ENCODE measurements at places on chromosomes 6 and 20.

DNA sequence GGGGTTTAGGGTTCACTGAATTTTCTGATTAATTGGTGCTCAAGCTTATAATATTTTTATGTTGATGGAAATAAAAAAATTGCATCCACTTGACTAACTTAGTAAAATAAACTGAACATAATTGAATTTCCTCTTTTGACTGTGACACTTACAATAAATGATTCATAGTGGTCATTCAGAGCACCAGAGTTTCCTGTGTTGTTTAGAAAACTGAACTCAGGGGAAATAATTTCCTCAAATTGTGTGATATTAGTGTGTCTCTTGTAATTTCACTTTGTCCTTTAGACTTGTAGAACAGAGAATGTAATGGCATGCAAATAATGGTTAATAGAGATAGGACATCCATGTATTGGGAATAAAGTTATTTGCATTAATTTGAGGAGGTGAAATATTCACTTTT, 319.7 kb upstream of the MAN1A1 start:
- DNase-seq, result no peak

GRCh38 chr6:10465629-10466499, 51.0 kb upstream of the TFAP2A start:
- peak; percentile 6 for DNase-seq

- no peak for DNase-seq
Measured at GRCh38 chr6:71621918-71622519, 264.3 kb upstream of the RIMS1 start.

- DNase-seq, result no peak
Measured at GRCh38 chr6:145147559-145147958, 587.8 kb downstream of the EPM2A start.

GRCh38 chr6:99195986-99196655, 153.4 kb downstream of the FAXC start:
- DNase-seq, result no peak

- no peak for DNase-seq
Measured at GRCh38 chr20:47150403-47151152, 205.9 kb downstream of the ZMYND8 start.

- no peak for DNase-seq
Measured at GRCh38 chr6:30700340-30700739, 9.6 kb upstream of the NRM start.

DNA sequence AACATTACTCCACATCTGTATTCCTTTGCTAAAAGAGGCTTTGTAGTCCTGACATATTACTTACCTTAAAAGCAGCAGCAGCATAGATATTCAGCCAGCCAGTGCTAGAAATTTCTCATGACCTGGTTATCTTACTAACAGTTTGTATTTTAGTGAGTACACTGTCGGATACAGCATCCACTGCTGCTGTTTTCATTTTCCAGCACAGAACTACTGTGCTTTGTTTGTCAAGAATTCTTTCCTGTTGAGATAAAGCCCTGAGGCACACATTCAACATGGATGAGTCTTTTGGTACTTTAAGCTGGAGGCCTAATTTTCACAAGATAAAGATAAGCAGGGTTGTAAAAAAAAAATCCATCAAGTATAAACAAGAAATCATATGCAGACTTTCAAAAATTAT, 311.2 kb upstream of the OPRM1 start:
- DNase-seq, result no peak

DNA sequence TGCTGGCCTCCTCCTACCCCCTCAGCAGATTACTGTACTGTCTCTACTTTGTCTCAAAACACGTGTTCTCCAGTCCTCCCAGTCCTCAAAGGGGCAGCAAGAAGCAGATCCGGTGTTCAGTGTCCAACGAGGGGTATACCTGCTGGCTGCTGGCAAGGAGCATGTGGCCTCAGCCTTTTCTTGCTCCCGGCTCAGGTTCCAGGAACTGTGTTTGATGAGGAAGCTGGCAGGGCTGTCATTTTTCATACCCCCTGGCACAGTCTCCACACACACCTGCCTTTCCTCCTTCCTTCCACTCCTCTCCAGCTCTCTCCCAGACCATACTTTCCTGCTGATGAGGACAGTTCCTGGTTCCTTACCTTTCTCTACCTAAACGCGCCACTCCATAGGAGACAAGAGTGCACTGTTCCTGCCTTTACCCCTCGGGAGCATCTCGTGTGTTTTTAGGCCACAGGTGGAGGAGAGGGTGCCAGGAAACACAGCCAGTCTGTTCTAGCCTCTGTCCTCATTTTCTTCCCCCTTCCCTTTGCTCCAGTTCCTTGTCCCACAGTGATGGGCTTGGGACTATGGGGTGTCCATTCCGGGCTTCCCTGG, 77.2 kb downstream of the SSR1 start:
- DNase-seq, result no peak

GRCh38 chr6:128167552-128167951, 266.7 kb upstream of the THEMIS start:
- no peak for DNase-seq

DNA sequence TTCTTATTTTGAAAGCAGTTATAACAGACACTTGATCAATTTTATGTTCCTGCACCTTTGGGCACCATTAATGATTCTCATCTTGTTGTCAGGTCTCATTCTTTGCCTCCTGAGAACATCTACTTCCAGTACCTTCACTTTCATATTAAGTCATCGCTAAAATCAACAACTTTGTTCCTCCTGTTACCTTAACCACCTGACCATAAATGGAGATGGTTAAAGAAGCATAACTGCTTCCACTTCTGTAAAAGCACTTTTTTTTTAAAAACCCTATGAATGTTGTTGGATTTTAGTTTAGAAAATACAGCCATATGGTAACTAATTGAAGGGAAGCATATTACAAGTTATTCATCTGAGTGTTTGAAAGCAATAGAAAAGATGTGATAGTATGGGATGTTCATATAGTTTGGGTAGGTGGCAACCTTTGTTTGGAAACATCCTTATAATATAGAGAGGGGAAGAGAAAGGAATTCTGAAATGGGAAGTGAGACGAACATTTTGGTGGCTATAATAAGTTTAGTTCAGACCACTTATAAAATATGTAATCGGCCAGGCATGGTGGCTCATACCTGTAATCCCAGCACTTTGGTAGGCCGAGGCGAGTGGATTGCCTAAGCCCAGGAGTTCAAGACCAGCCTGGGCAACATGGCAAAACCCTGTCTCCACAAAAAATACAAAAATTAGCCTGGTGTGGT, 53.9 kb downstream of the AFG1L start:
- DNase-seq, result no peak

- DNase-seq, result no peak
Measured at GRCh38 chr6:148814082-148814790, 67.4 kb downstream of the UST start.

- DNase-seq, result no peak
Measured at GRCh38 chr6:35605600-35605999, 83.1 kb downstream of the FKBP5 start.

GRCh38 chr20:38249536-38250310, 10.8 kb downstream of the KIAA1755 start:
- DNase-seq, result no peak

- no peak for DNase-seq
Measured at GRCh38 chr6:165854061-165854862, 191.2 kb upstream of the PDE10A start.

GRCh38 chr20:23881371-23881770, 1.8 kb upstream of the CST5 start:
- no peak for DNase-seq
